ENCODE measurements at places on chromosomes 12 and 14. TPM values are rescaled to one million over a fixed set of nuclear protein-coding genes. Genes with fewer than 3 reads are reported as not detected.

DNA sequence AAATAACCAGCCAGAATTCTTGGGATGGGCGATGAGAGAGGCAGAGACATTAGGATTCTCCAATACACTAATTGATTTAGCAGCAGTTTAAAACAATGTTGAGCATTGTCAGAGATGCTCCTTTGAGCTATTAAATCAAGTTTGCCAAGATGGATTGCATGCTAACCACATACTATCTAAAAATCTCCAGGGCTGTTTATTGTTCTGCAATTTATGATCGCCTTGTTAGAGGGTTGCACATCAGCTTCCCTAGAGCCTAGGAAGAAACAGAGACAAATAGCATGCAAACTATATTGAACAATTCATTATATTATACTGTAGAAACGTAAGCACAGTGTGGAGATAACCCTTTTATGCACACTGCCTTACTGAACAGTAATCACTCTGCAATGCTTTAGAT is 599.9 kb downstream of the SOX5 start:
- no peaks in the 10 kb centered on the region for H3K36me3 ChIP-seq
- H3K27ac ChIP-seq, result no peak overlapping the region

- no peak for DNase-seq
- peaks cover 43% of the 10 kb centered on the region for H3K4me1 ChIP-seq
- H3K36me3 ChIP-seq, result peaks cover 23% of the 10 kb centered on the region
- no peaks in the 10 kb centered on the region for H3K27me3 ChIP-seq
- H3K27ac ChIP-seq, result no peak overlapping the region
- no peak overlapping the region for H3K4me3 ChIP-seq
Measured at GRCh38 chr12:3216726-3217682, 139.8 kb downstream of the TSPAN9 start.

- DNase-seq, result peak; percentile 72
- H3K4me1 ChIP-seq, result peaks cover 32% of the 10 kb centered on the region
- H3K27me3 ChIP-seq, result peaks cover 9% of the 10 kb centered on the region
- H3K4me3 ChIP-seq, result peak overlapping the region; percentile 26
- no peak overlapping the region for H3K27ac ChIP-seq
- no peaks in the 10 kb centered on the region for H3K36me3 ChIP-seq
Measured at GRCh38 chr12:51855586-51856428, 7.3 kb upstream of the FIGNL2 start.

DNA sequence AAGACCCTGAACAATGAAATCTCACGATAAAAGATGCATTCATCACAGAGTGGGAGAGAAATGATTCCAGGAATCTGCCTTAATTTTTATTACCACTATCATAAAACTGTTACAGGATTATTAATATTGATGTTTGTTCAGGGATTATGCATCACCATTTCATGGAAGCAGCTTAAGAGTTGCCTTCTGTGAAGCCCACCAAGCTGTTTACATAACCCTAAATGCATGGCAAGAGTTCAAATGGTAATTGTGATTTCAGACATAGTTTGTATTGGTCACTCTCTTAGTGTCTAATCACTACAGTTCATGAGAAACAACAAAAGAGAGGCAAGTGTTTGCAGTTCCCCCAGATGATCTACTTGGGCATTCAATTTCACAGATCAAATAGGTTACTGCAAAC is 527.7 kb downstream of the RPS29 start:
- no peak overlapping the region for H3K27ac ChIP-seq
- DNase-seq, result no peak
- H3K27me3 ChIP-seq, result no peaks in the 10 kb centered on the region
- no peak overlapping the region for H3K4me3 ChIP-seq

- no peaks in the 10 kb centered on the region for H3K36me3 ChIP-seq
- no peak overlapping the region for H3K27ac ChIP-seq
- no peak overlapping the region for H3K4me3 ChIP-seq
- peak; percentile 4 for DNase-seq
Measured at GRCh38 chr12:59372956-59373355, 222.9 kb upstream of the SLC16A7 start.

DNA sequence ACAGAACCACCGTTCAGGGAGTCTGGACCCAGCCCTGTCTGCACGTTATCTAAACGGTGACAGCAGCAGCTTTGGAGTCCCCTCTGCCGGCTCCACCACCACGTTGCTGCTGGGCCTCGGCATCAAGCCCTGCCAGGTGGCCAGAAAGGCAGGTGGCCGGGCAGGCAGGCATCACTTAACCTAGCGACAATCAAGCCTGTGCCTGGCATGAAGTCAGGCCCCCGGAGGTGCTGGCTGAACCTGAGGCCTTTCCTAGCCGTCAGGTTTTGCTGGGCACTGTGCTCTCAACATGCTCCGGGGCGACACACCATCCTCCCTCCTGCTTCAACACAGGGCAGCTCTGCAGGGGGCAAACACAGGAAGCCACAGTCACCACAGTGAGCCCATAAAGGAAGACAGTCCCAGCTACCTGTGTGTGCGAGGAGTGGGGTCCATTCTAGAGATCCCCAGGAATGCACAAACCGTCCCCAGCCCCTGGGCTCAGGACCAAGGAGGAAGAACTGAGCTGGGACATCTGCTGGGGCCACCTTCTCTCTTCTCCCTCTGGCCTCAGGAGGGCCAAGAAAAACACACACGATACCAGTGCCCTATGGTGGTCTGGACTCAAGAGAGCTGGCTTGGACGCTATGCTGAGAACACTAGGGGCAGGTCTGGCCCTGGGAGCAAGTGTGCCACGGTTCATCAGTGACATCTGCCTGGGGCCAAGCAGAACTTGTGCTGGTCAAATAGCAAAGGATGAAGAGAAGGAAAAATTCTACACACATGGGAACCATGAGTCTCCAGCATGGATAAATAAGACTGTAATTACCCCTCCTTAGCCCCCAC is 44.7 kb downstream of the CCDC88C start:
- H3K27me3 ChIP-seq, result peaks cover 2% of the 10 kb centered on the region
- DNase-seq, result no peak
- H3K4me1 ChIP-seq, result peaks cover 93% of the 10 kb centered on the region
- no peaks in the 10 kb centered on the region for H3K36me3 ChIP-seq
- H3K4me3 ChIP-seq, result no peak overlapping the region

GRCh38 chr12:104314242-104314614 is 10.7 kb downstream of the EID3 start:
- H3K36me3 ChIP-seq, result peaks cover 32% of the 10 kb centered on the region
- H3K4me1 ChIP-seq, result no peaks in the 10 kb centered on the region
- H3K27me3 ChIP-seq, result no peaks in the 10 kb centered on the region
- no peak overlapping the region for H3K27ac ChIP-seq
- H3K4me3 ChIP-seq, result no peak overlapping the region

- H3K27me3 ChIP-seq, result no peaks in the 10 kb centered on the region
- no peak overlapping the region for H3K4me3 ChIP-seq
- H3K27ac ChIP-seq, result no peak overlapping the region
- H3K36me3 ChIP-seq, result no peaks in the 10 kb centered on the region
- DNase-seq, result no peak
Measured at GRCh38 chr12:80142640-80143039, 43.3 kb downstream of the OTOGL start.

- no peak overlapping the region for H3K27ac ChIP-seq
- H3K4me3 ChIP-seq, result no peak overlapping the region
- DNase-seq, result no peak
- H3K27me3 ChIP-seq, result no peaks in the 10 kb centered on the region
- H3K4me1 ChIP-seq, result no peaks in the 10 kb centered on the region
Measured at GRCh38 chr12:28975564-28976340, 173.3 kb upstream of the FAR2 start.

GRCh38 chr14:74567219-74567618 is 44.8 kb downstream of the LTBP2 start:
- no peak for DNase-seq
- no peak overlapping the region for H3K4me3 ChIP-seq
- peaks cover 3% of the 10 kb centered on the region for H3K27me3 ChIP-seq

DNA sequence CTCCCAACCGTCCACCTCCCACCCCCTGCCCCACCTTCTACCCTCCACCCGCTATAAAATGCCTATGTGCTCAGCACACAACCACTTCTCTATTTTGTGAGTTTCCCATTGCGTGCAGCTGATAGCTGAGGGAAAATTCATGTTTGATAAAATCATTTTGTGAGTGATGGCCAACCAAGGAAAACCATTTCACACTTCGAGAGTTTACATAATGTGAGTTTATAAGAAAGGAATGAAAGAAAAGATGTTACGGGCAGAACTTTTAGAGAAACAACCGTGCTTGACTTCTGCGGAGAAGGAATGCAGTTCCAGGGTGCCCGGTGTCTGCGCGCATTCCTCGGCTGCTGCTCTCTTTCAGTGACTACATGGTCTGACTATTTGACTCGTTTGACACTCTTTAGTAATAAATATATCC is 140.9 kb downstream of the EFCAB11 start:
- H3K4me1 ChIP-seq, result peaks cover 14% of the 10 kb centered on the region
- peak; percentile 74 for DNase-seq
- no peaks in the 10 kb centered on the region for H3K27me3 ChIP-seq
- no peak overlapping the region for H3K4me3 ChIP-seq
- H3K36me3 ChIP-seq, result no peaks in the 10 kb centered on the region

- no peaks in the 10 kb centered on the region for H3K27me3 ChIP-seq
- no peaks in the 10 kb centered on the region for H3K36me3 ChIP-seq
- DNase-seq, result no peak
- no peaks in the 10 kb centered on the region for H3K4me1 ChIP-seq
- H3K27ac ChIP-seq, result no peak overlapping the region
Measured at GRCh38 chr12:102350070-102350469, 130.3 kb downstream of the IGF1 start.

DNA sequence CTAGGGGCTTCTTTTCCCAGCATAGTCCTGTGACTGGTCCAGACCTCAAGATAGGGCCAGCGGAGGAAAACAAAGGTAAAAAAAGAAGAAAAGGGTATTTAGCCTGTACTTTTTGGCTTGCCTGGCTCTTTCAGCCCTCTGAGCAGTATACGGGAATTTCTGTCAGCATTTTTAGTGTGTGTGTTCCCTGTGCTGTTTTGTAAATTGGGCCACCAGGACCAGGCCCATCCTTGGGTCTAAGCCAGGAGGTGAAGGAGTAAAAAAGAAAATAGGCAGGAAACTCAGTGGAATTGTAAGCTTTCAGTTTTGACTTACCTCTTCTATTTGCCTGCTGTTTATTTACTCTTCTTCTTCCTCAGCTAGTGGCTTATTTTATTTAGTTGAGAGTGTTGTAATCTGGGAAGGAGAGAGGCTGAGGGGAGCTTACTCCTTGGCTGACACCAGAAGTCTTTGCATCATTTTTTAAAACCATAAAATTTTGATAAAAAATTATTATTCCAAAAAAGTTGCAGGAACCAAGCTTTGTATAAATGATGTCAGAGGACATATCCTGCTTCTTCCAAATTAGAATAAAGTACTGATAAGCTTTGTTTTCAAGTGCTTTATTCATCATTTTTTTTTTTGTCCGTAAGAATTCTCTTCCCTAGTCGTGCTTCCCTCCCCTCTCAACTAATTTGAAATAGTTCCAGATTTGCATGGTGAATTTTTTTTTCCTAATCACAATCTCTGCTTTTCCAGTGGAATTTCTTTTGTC is 63.7 kb downstream of the DIP2B start:
- H3K4me1 ChIP-seq, result peaks cover 24% of the 10 kb centered on the region
- no peaks in the 10 kb centered on the region for H3K36me3 ChIP-seq
- DNase-seq, result peak; percentile 63
- no peak overlapping the region for H3K4me3 ChIP-seq
- peak overlapping the region; percentile 76 for H3K27ac ChIP-seq
- H3K27me3 ChIP-seq, result no peaks in the 10 kb centered on the region

- H3K4me1 ChIP-seq, result peaks cover 67% of the 10 kb centered on the region
- H3K36me3 ChIP-seq, result peaks cover 15% of the 10 kb centered on the region
- DNase-seq, result peak; percentile 56
- peak overlapping the region; percentile 93 for H3K27ac ChIP-seq
- no peaks in the 10 kb centered on the region for H3K27me3 ChIP-seq
Measured at GRCh38 chr12:54413284-54414190, 5.5 kb downstream of the ITGA5 start.

DNA sequence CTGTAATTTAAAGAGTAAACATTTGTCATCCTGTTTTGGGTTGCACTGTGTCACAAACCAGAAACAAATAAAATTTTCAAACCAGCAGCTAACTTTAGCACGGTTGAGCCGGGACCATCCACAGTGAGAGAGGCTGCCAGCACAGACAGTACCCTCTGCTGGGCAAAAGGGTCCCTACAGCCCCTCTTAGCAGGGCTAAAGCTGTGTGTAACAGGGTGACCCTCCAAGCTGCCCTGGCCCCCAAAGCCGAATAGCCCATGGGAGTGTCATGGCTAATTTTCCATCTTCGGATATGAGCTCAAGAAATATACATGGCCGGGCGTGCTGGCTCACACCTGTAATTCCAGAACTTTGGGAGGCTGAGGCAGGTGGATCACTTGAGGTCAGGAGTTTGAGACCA is 157.1 kb upstream of the GRIN2B start:
- no peaks in the 10 kb centered on the region for H3K36me3 ChIP-seq
- DNase-seq, result no peak
- no peak overlapping the region for H3K27ac ChIP-seq
- no peaks in the 10 kb centered on the region for H3K27me3 ChIP-seq
- H3K4me3 ChIP-seq, result no peak overlapping the region
- H3K4me1 ChIP-seq, result no peaks in the 10 kb centered on the region

DNA sequence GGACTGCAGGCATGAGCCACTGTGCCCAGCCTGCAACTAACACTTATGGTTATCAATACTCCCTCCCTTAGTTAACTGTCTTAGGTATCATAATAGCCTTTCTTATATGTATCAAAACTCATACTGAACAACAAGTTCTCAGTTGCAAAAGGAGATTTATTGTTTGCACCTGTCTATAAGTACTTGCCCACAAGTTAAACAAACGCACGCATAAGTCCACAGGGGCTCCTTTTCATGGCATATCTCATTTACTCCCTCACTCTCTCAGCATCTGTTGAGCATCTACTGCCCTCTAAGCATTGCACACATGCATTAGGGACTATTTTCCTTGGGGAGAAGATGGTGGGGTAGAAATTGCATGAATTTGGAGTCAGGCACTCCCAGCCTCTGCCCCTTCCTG is 46.7 kb upstream of the CORO1C start:
- H3K4me1 ChIP-seq, result peaks cover 48% of the 10 kb centered on the region
- H3K27me3 ChIP-seq, result no peaks in the 10 kb centered on the region
- peaks cover 4% of the 10 kb centered on the region for H3K36me3 ChIP-seq
- DNase-seq, result no peak
- H3K27ac ChIP-seq, result no peak overlapping the region

- DNase-seq, result no peak
- H3K36me3 ChIP-seq, result no peaks in the 10 kb centered on the region
- H3K27ac ChIP-seq, result no peak overlapping the region
- no peak overlapping the region for H3K4me3 ChIP-seq
- H3K4me1 ChIP-seq, result no peaks in the 10 kb centered on the region
Measured at GRCh38 chr12:94952325-94952724, 51.2 kb downstream of the NDUFA12 start.

- no peak overlapping the region for H3K27ac ChIP-seq
- no peak overlapping the region for H3K4me3 ChIP-seq
- H3K4me1 ChIP-seq, result no peaks in the 10 kb centered on the region
- DNase-seq, result peak; percentile 90
- H3K27me3 ChIP-seq, result no peaks in the 10 kb centered on the region
Measured at GRCh38 chr12:39905152-39905551, 200.7 kb downstream of the SLC2A13 start.

- peaks cover 19% of the 10 kb centered on the region for H3K27me3 ChIP-seq
- no peaks in the 10 kb centered on the region for H3K4me1 ChIP-seq
- H3K27ac ChIP-seq, result no peak overlapping the region
- DNase-seq, result no peak
- H3K4me3 ChIP-seq, result no peak overlapping the region
Measured at GRCh38 chr12:52296572-52297215, 5.4 kb upstream of the KRT81 start.

GRCh38 chr12:130537655-130538054 is 178.4 kb downstream of the RIMBP2 start:
- H3K4me1 ChIP-seq, result no peaks in the 10 kb centered on the region

Gene STAC3
- total RNA-seq, result 202 TPM

Gene SPIC
- total RNA-seq, result not detected

Gene HEBP1
- total RNA-seq, result 13.9 TPM

Gene AVPR1A
- 11.7 TPM for total RNA-seq

Gene NAP1L1
- total RNA-seq, result 204 TPM

Gene RNASE1
- 204 TPM for total RNA-seq

Gene NGB
- not detected for total RNA-seq

Gene SYCP3
- total RNA-seq, result 0.13 TPM

Gene GPR137C
- 1.8 TPM for total RNA-seq

Measured in muscle of leg (tissue), 16 donors.